Activated T-helper 1 cell treated with anti-CD3 and anti-CD28 coated beads, Interleukin-2, amount 50 U/mL, for 16 hours (primary cell): ENCODE measurements at places on chromosomes 12 and 14.

DNA sequence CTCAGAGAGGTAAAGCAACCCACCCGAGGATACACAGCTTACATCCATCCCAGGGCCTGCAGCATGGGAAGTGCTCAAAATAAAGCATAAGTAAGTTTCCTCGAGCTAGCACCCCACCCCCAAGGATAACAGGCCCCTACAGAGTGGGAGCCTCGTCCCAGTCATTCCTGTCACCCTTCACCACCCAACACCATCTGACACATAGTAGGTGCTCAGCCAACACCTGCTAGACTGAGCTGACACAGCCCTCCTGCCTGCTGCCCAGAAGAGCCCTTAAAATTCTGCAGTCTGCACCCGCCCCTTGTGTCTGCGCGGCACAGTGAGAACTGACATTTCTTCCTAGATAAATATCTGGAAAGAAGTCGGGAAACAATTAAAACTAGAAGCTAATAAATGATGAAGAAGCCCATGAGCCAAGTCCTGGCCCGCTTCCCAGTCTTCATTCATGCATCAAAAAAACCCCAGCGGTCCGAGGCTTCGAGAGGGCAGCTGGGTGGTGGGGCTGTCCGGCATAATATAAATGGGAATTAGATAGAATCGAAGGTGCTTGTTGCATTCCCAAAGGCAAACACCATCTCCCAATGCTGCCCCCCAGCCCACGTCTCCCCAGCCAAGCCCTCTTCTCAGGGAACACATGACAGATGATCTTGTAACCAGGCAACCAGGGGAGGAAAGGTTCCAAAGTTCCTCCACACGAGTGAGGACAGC, 76.2 kb downstream of the BCL11B start:
- no peak for DNase-seq

- no peak for DNase-seq
These were observed 442.7 kb upstream of the NOVA1 start for GRCh38 chr14:27040552-27040951.

DNA sequence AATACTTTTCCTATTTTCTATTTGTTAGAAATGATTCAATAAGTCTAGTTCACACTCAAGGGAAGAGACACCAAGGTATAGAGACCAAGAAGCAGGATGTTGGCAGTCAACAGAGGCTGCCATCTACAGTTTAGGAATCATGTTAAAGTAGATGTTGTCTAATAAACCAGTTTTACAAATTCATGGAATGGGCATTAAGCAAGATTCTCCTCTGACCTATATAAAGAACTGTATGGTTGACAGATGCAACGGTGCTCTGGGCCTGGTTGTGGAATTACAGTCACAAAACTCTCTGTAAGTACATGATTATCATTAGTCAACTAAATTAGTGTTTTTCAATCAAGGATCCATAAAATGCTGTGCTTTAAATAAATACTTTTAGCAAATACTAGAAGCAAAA, 475.1 kb downstream of the NAV3 start:
- no peak for DNase-seq

DNA sequence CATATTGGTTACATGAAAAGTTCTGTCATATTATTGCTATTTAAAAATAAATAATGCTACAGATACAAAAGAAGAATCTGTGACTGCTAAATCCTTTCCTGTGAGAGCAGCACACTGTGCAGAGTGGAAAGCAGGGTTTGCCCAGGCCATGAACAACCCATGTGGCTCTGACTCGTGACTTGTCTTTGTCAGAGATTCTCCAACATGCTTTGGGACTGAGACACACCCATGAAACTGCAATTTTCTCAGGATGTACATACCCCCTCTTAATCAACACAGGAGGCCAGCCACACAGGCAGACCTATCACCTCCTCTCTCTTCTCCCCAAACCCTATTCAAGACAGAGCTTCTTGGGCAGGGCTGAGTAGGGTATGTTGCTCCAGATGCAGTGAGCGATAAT, 96.8 kb upstream of the NTF3 start:
- no peak for DNase-seq

DNA sequence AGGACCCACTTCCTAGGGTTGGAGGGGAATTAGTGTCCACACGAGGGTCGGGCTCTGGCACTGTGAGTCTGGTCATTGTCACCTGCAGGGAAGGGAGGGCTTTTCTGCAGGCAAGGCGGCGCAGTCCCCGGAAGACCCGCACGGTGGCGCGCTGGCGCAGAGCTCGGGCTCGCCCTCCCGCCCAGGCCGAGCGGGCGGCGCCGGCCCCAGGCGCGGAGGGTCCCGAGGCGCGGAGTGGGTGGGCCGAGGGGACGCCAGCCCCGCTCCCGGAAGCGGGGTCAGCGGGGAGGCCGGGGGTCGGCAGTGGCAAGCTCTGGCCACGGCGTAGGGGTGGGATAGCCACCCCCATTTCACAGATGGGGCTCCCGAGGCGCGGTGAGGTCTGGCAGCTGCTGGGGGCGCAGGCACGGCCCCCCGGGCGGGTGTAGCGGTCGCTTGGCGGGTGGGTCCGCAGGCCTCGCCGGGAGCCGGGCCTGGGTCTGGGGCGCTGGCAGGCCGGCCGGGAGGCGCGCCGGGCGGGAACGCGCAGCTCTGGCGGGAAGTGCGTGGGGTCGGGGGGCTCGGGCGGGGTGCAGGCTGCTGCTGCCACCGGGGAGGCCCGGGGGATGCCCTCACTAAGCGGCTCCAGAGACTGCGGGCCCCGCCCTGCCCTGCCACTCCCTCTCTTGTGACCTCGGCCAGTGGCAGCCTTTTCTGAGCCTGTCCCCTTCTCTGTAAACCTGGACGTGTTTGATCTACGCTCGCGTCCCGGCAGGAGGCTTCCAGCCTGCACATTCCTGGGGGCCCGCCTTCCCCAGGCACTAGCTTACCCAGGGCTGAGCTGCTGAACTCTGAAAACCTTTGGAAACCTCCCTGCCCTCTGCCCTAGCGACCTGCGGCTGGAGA, 46.1 kb downstream of the CYP46A1 start:
- DNase-seq: peak; percentile 51

GRCh38 chr12:5173511-5174011, 129.9 kb downstream of the KCNA5 start:
- DNase-seq: no peak

DNA sequence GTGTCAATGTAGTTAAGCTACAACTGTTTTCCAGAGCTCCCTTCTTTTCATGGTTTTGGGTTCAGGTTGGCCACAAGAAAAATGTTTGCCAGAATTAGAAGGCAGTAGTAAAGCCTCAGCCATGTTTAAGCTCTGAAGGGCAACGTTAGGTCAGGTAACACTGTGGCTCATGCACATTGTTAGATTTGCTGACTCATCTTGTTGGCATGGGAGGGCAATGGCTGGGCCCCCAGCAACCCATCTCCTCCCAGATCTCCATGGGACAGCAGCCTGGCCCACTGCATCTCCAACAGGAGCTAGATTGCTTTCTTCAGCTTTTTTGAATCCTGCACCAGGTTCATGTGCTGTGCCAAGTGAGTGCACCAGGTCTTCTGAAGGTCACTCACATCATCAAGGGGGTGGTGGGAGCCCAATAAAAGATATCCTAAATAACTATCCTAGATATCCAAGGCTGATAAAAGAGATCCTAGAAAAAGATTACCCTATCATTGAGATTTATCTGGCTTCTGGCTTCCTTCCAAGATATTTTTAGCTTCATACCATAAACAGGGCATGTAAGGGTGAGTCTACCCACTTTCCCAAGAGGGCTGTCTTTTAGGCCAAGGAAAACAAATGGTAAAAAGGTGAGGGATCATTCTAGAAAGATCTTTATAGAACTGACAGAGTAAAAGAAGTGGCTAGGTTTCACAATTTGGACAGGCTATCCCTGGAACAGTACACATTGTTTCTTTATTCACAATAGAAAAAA, 28.9 kb downstream of the PTGER2 start:
- no peak for DNase-seq

DNA sequence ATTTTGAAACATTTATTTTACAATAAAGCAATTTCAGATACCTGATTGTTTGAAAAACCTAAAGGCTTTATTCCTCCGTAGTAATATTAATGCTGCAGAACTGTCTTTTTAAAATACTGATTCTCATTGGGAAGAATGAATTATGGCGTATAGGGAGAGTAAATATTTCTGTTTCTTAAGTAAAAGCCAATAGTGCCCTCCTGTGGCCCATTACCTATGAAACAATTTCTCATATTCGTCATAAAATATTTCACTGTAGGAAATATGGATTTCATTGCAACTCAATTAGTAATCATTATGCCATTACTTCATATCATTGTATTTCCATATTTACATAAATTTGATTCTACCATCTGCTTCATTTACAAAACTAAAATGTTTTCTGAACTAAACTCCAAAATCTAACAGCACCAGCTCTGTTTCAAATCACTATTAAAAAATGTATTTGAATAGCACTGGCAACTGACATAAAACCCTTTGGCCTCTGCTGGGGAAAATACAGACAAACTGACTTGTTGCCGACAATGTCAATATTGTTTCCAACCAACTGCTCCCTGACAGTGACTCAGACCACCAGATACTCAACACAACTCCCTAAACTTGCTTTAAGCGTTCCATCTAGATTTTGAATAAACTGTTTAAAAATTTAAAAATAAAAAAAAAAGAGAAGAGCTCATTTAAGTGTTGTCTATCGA, 290.3 kb downstream of the NAV3 start:
- DNase-seq: no peak

DNA sequence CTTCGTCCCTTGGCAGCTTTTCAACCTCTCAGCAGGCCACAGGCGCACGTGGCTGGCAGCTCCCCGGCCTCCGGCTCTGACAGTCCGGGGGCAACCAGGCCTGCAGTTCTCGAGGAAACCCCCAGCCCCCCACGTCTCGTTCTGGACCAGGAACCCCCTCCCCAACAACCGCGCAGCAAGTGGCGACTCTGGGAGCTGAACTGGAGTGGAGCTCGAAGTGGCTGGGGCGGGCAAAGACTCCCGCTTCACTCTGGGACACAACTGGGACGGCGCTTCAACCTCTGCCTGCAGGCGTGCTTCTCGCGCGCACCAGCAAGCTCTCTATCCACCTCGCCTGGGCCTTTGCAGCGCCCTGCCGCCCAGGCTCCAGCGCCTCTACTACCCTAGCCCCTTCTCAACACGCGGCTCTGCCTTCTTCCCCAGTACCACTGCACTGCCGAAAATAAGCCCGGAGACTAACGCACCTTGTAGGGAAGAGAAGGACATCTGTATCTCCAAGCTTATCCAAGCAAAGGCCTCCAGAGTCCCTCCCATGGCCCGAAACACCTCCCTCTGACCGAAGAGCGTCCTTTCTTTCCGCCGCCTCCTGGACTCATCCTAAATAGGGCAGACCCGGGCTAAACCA, 2.4 kb upstream of the NKX2-1 start:
- no peak for DNase-seq

DNA sequence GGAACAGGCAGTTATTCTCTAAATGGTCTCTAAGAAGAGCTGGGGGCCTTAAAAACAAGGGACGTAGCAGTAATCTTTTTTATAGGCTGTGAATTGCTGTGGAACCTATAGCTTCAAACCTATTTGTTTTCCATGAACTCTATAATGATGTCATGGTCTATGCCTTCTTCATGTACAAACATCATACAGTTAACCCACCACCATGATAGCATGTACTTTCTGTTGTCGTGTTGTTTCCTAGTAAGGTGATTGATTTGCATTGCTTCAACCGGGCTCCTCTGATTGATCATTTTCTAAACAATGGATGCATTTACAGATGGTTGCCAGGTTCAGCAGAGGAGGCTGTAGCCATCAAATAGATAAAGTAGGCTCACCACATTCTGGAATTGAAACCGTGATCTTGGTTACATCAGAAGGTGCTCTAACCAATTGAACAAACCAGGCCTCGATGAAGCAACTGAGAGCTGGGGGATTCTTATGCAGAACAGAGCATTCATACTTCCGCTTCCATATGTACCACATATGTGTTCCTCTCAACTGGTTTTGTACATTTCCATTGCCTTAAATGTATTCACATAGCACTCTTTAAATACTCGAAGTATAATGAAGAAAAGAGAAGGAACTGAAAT, 25.6 kb upstream of the PCNX1 start:
- DNase-seq: no peak

GRCh38 chr12:78778339-78778738, 86.2 kb upstream of the SYT1 start:
- no peak for DNase-seq

- DNase-seq: no peak
These were observed 27.5 kb upstream of the MDM1 start for GRCh38 chr12:68359674-68360073.

GRCh38 chr12:54201001-54201794, 12.4 kb upstream of the SMUG1 start:
- peak; percentile 45 for DNase-seq

DNA sequence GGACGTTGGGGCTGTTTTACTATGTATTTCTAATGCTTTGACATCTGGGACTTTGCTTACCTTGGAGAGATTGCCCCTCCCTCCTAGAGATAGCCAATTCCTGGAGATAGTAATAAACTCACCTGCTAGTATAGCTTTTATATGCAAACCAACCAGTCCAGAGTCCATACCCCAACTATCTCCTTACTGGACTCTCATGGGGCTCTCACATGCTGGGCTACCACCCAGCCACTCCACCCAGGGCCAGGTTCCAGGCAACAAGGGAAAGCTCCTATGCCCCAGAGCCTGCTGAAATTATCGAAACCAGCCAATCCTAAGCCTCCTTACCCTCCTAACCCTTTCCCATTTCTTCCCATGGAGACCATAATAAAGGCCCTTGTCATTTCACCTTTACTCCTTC, 25.5 kb upstream of the MGP start:
- no peak for DNase-seq

GRCh38 chr12:7210642-7211151, 21.2 kb downstream of the PEX5 start:
- DNase-seq: no peak

DNA sequence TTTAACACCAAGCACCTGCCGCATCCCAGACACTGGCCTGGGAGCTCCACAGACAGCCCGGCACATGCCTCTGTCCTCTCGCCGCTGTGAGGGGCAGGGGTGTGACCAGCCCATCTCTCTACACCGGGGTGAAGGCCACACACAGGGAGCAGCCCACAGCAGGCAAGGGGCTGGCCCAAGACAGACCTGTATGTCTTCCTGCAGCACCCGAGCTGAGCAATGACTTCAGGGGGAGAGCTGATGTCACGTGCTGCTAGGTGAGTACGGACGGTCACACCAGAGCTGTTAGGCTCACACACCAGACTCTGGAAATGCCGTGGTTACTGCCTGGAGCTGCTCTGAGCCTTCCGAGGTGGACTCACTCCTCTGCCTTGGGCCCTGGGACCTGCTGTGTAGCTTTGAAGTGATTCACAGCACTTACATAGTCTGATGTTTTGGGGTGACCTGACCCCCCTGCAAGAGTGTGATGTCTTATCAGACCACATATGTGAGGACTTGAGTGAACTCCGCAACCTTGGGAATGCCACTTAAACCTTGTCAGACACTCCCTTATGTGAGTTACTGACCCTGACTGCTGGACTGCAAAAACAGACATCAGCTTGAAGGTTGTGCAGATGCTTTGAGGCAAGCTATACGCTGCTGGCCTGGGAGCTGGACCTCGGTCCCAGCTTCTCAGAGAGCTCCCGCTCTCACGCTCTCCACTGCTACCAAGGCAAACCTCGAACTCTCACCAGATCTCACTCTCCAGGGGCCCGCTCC, 1.8 kb downstream of the XRCC3 start:
- no peak for DNase-seq

DNA sequence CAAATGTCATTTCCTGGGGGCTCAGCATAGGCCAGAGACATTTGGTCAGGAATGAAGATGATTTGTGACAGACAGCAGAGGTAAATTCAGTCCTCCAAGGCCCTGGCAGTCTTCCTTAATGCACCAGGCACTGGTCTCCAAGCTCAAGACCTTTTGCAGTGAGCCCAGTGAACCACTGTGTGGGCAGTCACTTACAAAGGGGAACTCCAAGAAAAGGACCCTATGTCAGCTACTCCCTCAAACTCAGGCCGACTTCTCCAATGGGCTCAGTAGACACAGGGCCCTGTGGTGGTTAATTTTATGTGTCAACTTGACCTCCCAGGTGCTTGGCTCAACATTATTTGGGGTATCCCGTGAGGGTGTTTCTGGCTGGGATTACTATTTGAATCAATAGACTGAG, 29.3 kb upstream of the PLEK2 start:
- DNase-seq: no peak
